ENCODE measurements at places on chromosomes 1 and 21. TPM values are rescaled to one million over a fixed set of nuclear protein-coding genes. Genes with fewer than 3 reads are reported as not detected.

The PRDX1 gene
- total RNA-seq = 677 TPM

The CYP4Z1 gene
- total RNA-seq = not detected

The SUSD4 gene
- 0.29 TPM for total RNA-seq

The LRRC40 gene
- 13.5 TPM for total RNA-seq

The RAB42 gene
- total RNA-seq = 13.5 TPM

The ALDH4A1 gene
- 11.3 TPM for total RNA-seq

The MROH9 gene
- total RNA-seq = not detected

The CASQ2 gene
- not detected for total RNA-seq

The RGS7 gene
- total RNA-seq = under 0.01 TPM

The VCAM1 gene
- total RNA-seq = 205 TPM

The ARHGEF16 gene
- total RNA-seq = not detected

The ANGPTL3 gene
- total RNA-seq = not detected

Measured in myometrial cell (primary cell).